Activated CD8-positive, alpha-beta T cell treated with anti-CD3 and anti-CD28 coated beads, Interleukin-2, amount 10 ng/mL, durations not matched to agents 7 days and 5 days (primary cell): ENCODE measurements at places on chromosomes 6 and 20. TPM values are rescaled to one million over a fixed set of nuclear protein-coding genes. Genes with fewer than 3 reads are reported as not detected.

DNA sequence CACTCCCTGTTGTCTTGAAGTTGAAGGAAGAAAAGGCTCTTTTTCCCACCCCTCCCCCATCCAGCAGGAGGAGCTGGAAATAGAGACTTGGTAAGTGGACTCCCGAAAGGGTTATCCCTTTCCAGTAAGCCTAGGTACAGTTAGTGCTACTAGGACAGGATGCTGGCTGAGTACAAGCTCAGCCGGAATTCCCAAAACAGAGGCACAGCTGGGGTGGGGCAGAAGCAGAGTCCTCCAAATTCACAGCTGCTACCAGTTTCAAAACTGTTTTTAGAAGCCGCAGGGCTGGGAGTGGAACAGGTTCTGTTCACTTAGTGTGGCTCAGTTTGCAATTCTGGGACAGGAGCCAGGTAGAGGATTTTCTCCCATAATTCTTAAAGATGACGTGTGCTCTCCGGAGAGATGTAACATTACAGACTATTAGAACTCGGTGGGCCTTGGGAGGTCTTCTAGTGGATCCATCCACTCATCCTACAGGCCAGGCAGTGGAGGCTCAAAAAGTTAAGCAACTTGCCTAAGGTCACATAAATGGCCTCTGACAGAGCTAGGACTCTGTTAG lies 19.0 kb upstream of the UTRN start:
- DNase-seq: no peak
- H3K4me3 ChIP-seq: no peak overlapping the region
- H3K27me3 ChIP-seq: no peaks in the 10 kb centered on the region
- H3K27ac ChIP-seq: no peak overlapping the region

DNA sequence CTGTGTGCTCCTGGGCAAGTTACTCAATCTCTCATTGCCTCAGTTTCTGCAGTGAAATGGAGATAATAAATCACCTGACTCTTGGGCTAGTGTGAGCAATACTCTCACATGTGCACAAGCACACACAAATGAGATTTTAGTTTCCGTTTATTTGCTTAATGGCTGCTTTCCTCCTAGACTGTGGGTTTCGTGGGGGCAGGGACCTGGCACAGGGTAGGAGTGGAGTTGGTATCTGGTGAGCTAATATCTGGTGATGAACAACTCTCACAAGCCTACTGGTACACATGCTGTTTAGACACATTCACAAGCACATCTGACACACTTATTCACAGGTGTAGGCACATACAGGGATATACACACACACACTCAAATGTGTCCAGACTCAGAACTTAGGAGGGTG lies 73.8 kb downstream of the TOX2 start:
- no peak overlapping the region for H3K27ac ChIP-seq
- H3K4me1 ChIP-seq: peaks cover 14% of the 10 kb centered on the region
- H3K4me3 ChIP-seq: no peak overlapping the region
- H3K27me3 ChIP-seq: peaks cover 6% of the 10 kb centered on the region
- DNase-seq: no peak

DNA sequence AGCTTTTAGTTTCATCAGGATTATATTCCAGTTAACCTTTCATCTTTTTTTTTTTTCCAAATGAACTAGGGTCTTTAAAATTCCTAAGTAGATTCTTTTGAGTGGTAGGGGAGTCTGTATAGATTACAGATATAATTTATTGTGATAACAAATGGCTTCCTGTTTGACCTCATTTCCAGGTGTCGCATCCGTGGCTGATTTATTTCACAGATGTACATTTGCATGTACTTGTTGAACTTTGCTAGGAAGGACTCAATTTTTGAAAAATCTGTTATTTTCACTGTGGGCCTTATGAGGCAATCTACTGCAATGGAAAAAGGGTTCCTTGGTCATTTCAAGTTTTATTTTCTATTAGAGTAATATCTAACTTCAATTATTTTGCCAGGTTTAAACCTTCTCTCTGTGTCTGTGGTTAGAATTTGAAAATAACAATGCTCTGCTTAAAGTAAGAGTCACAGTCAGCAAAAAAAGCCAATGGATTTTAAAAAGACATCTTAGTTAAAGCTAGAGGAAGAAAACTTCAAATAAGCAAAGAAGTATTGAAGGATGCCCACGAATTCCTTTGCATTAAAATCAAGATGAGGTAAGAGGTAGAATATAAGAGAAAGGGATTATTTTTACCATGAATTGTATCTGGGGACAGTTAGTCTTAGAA lies 57.9 kb downstream of the SAMD5 start:
- no peaks in the 10 kb centered on the region for H3K36me3 ChIP-seq
- H3K27ac ChIP-seq: no peak overlapping the region
- no peak for DNase-seq
- H3K4me1 ChIP-seq: no peaks in the 10 kb centered on the region
- H3K27me3 ChIP-seq: no peaks in the 10 kb centered on the region

GRCh38 chr6:126107475-126108166 lies 121.3 kb downstream of the TRMT11 start:
- no peak overlapping the region for H3K4me3 ChIP-seq
- no peaks in the 10 kb centered on the region for H3K27me3 ChIP-seq
- H3K4me1 ChIP-seq: no peaks in the 10 kb centered on the region
- H3K36me3 ChIP-seq: no peaks in the 10 kb centered on the region

CYP39A1 gene
- not detected for total RNA-seq

RAD21L1 gene
- 0.18 TPM for total RNA-seq

GRCh38 chr6:31620586-31621319 lies at the start of gene PRRC2A:
Gene PRRC2A (plus strand): TSS chr6:31620715. CDS start chr6:31622790, 2,075 bp downstream.
- peaks cover 67% of the 10 kb centered on the region for H3K36me3 ChIP-seq
- H3K4me1 ChIP-seq: peaks cover 45% of the 10 kb centered on the region
- no peaks in the 10 kb centered on the region for H3K27me3 ChIP-seq
- DNase-seq: peak; percentile 83
- H3K27ac ChIP-seq: peak within 1 kb of the TSS; percentile 95

LBP gene
- not detected for total RNA-seq

- peaks cover 14% of the 10 kb centered on the region for H3K4me1 ChIP-seq
- H3K4me3 ChIP-seq: no peak overlapping the region
- DNase-seq: no peak
- no peak overlapping the region for H3K27ac ChIP-seq
- peaks cover 7% of the 10 kb centered on the region for H3K36me3 ChIP-seq
These were observed 8.0 kb downstream of the ABT1 start for GRCh38 chr6:26604797-26605196.

SNAP25 gene
- not detected for total RNA-seq
